Progenitor cell of endocrine pancreas (in vitro differentiated cells): ENCODE measurements at places on chromosomes 2 and 18.

DNA sequence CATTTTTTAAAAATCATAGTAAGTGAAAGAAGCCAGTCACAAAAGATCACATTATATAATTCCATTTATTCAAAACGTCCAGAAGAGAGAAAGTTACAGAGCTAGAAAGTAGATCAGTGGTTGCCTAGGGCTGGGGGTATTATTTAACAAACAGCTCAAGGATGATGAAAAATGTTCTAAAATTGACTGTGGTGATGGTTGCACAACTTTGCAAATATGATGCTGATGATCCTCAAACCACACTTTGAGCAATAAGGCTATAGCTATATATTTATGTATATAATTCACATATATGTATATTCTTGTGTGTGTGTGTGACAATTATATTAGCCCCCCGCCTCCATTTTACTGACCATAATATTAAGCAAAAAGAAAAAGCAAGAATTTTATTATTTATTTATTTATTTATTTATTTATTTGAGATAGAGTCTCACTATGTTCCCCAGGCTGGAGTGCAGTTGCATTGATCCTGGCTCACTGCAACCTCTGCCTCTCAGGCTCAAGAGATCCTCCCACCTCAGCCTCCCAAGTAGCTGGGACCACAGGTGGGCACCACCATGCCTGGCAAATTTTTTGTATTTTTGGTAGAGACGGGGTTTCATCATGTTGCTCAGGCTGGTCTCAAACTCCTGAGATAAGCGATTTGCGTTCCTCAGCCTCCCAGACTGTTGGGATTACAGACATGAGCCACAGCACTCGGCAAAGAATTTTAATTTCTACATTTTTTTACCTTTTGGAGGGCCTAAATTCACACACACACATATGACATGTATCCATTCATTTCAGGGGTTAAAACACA is 1.9 kb downstream of the WDR12 start:
- no peak for DNase-seq

GRCh38 chr2:129396980-129397599 is 582.4 kb upstream of the RAB6C start:
- peak; percentile 30 for DNase-seq

GRCh38 chr2:236402033-236402790 is 138.0 kb upstream of the ASB18 start:
- no peak for DNase-seq

- DNase-seq: no peak
Measured at GRCh38 chr2:54632733-54633692, 90.4 kb upstream of the EML6 start.

DNA sequence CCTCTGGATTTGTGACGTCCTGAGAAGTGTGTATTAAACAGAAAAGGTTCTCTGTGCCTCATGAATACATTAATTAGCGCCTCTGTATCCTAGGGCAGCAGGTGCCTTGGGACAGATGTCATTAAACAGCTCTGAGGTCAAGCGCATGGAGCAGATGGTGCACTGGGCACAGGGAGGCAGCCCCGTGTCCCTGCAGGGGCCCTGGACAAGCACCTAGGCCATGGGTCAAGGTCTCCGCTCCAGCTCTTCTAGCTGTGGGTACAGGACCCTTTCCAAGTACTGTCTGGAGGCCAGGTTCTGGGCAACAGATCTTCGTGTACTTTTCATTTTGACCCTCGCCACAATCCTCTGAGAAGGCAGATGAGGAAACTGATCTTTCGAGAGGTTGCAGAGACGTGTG is 126.4 kb downstream of the KCTD1 start:
- no peak for DNase-seq

DNA sequence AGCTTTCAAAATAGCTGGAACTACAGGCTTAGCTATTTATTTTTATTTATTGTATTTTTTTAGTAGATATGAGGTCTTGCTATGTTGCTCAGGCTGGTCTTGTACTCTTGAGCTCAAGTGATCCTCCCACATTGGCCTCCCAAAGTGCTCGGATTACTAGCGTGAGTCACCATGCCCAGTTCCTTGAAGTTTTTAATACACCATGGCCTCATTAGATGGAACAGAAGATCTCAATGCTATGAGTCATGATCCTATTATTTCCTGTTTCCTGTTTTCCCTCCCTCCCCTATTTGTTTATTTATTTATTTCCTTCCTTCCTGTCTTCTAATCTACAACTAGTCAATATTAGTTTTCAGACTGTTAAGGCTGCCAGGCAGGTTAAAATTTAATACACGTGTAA is 309.0 kb downstream of the CMPK2 start:
- no peak for DNase-seq

DNA sequence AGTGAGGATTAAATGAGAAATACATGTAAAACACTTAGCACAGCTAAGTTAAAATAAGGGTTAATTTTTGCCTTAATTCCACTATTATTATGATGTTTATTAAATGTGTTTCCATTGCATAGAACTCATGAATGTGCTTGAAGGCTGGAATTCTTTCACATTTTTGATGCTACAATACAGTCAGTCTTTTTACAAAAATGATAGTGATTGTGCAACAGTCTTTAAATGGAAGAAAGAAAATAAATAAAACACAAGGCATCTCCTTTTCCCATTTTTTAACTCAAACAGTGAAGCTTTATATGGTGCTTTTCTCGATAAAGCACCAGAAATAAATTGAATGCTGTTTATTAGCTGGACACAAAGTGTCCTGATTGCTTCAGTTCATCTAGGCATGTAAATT is 123.9 kb downstream of the MAP2 start:
- DNase-seq: no peak

- no peak for DNase-seq
Measured at GRCh38 chr18:12604445-12605007, 53.4 kb downstream of the SPIRE1 start.

DNA sequence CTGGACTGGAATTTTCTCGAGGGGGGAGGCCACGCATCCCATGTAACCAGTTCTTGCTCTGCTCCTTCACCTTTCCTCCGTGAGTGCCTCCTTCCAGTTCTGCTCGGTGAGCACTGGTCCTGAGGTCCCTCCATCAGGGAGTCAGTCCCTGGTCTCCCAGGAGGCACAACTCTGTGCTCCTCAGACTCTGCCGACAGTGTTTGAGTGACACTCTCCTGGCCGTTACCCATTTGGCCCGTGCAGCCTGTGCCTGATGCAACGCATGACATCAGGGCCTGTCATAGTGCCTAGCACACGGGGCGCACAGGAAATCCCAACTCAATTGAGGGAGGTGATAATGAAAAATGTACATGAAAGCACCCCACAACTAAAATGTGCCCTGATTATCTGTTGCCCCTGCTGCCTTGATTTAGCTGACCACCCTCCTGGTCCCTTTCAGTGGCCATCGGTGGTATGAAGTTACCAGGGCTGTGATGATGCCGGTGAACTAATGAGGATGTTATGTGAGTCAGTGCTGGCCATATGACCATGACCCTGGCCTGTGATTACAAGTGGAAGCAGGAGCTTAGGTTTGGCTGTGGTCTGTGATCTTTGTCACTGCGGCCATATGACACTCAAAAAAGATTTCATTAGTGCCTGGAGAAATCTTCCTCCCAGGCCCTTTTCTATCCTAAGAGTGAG is 144.6 kb downstream of the TDRD15 start:
- no peak for DNase-seq

DNA sequence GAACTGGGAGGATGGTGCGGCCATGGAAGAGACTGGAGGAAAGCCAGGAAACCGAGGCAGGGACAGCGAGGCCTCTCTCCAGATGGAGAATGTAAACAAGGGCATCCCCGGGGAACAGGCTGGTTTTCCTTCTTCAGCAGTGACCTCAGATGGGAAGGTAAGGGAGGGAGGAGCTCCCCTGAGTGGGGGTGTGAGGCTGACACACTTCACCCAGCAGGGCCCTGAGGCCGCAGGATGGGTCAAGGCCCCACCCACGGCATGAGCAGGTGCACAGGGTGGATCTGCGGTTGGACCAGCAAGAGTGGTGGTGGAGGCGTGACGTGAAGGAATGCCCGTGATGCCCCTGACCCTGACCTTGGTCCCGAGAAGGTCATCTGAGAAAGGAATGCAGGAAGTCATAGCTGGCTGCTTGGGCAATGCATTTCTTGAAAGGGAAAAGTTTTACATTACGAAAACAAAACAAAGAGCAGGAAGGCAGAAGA is 48.1 kb downstream of the ADCY3 start:
- DNase-seq: no peak

- DNase-seq: no peak
Measured at GRCh38 chr18:4658804-4659203, 203.7 kb upstream of the DLGAP1 start.

- no peak for DNase-seq
Measured at GRCh38 chr2:238851026-238851425, 3.1 kb downstream of the TWIST2 start.

- peak; percentile 37 for DNase-seq
Measured at GRCh38 chr2:121356058-121356640, 71.1 kb upstream of the TFCP2L1 start.

- no peak for DNase-seq
Measured at GRCh38 chr2:11761259-11761658, 14.8 kb downstream of the LPIN1 start.

- DNase-seq: no peak
Measured at GRCh38 chr2:181052523-181052891, 72.1 kb downstream of the UBE2E3 start.

GRCh38 chr2:45669032-45669486 is 17.6 kb downstream of the PRKCE start:
- DNase-seq: no peak

- no peak for DNase-seq
Measured at GRCh38 chr2:171482877-171483276, 39.4 kb upstream of the CYBRD1 start.

GRCh38 chr2:2763351-2764000 is 432.4 kb upstream of the MYT1L start:
- DNase-seq: no peak

DNA sequence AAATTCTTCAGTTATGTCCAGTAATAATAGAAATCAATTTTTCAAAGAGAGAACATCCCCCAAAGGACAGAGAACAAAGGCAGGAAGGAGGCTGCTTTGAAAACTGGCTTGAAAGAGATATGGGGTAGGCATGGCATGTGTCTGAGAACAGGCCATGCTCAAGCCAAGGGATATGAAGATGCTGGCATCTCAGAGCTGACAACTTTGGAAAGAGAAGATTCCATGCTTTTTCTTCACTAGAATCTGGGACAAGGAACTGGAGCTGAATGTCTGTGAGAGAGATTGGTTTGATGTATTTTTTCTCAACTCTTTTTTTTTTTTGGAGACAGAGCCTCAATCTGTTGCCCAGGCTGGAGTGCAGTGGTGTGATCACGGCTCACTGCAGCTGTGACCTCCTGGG is 139.8 kb upstream of the DLX2 start:
- no peak for DNase-seq

DNA sequence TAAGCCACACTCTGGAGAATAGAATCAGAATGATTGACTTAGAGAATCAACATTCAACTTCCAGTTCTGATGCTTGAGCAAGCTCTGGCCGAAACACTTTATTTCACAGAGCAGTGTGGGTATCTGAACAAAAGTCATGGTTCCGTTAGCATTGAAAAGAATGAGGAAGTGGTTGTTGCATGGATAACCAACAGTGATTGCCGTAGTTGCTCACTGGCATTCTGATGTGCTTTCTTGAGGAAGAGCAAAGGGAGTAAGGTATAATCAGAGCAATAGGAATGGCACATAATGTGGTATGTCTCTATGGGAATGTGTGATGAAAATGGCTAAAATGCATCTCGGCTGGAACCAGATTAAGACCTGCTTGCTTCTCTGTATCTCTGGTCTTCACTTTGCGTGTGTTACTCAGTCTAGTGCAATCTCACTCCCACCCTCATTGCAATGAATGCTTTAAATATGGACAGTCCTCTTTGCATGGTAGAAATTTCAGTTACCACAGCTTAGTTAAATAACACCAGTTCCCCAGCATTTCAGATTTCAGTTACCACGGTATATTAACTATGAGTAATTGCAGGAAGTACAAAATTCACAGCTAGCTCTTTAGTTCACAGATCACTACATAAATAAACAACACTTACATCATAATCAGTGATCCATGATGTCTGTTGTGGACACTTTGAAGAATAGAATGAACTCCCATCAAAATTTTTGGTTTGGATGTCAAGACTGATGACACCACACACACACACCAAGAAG is 7.8 kb upstream of the RAB12 start:
- no peak for DNase-seq

GRCh38 chr18:47953471-47953931 is 23.0 kb upstream of the SMAD2 start:
- DNase-seq: no peak

DNA sequence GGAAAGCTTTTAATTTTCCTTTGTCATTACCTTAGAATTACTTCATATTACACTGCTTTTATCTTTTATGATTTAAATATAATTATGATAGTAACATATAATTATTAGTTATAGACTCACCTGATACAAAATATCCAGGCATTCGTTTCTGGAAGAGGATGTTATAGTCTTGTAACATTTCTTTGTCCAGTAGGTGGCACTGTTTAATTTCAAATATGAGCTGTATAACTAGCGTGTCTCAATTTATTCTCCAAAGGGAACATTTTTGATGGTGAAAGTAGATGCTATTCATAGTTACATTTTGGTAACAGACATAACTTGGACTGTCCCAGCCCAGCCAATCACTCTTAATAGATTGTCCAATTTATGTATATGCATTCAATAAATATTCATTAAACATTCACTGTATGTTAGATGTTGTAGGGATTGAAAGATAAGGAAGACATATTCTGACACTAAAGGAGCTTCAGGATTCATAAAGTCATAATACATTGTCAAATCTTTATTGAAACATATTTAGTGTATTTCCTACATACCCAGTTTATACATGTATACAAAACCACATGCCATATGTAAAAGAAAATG is 19.2 kb downstream of the DAW1 start:
- DNase-seq: no peak

- peak; percentile 13 for DNase-seq
Measured at GRCh38 chr2:149561309-149561926, 26.2 kb downstream of the MMADHC start.

DNA sequence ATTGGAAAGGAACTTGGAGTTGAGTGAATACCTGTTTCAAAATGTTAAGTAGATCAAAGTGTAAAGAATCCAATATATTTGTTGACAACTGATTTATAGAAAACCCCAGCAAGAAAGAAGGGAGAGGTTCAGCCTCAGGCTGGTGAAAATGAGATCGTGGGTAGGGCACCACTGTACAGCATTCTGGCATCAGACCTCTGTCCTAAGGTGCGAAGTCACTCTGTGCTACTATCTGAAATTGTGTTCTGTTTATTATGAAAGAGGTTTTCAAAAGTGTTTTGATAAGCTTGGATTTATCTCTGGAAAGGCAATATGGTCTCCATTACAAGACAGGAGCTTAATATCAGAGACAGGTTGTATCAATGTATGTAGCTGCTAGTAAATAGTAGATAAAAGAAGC is 80.5 kb upstream of the MAP4K3 start:
- no peak for DNase-seq

- DNase-seq: no peak
Measured at GRCh38 chr2:79972661-79973060, 331.9 kb downstream of the LRRTM1 start.
